ENCODE measurements at places on chromosomes 4 and X.
A peak's percentile ranks its signal among the peaks of the same experiment; 100 is the strongest.

DNA sequence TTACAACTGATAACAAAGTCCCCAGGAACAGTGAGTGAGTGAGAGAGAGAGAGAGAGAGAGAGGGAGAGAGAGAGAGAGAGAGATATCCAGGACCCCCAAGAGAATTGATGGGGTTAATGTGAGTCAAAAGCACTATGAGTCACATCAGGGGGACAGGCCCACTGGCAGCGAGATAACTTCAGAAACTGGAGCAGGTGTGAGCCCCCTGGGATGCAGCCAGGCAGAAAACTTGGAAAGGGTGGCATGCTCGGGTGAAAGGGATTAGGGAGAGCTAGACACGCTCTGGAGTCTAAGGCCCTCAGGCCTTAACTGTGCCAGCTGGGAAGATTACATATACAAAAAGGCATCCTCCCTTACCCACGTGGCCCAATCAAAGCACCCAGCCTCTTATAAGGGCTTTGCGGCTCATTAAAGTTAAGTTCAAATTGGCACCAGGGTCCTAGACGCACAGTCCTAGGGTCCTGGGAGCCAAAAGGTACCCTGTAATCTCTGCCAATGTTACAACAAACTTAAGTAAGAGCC, 841 bp downstream of the ACOT9 start:
- DNase-seq: peak; percentile 76

- DNase-seq: no peak
These were observed 5.0 kb downstream of the GRK4 start for GRCh38 chr4:2968381-2968780.

GRCh38 chrX:40683245-40683644, 35.9 kb upstream of the CXorf38 start:
- no peak for DNase-seq

DNA sequence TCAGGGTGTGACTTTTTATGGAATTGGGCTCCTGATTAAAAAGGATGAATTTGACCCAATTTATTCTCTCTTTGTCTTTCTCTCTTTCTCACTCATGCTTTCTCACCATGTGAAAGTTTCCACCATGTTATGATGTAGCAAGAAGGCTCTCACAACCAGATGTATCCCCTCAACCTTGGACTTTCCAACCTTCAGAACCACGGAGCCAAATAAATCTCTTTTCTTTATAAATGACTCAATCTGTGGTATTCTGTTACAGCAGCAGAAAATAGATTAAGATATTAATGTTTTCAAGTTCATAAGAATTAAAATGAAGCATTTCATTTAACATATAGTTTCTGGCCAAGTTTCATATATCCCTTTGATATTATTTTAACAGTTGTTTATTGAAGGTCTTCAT, 698.5 kb downstream of the TRAM1L1 start:
- no peak for DNase-seq

- DNase-seq: no peak
These were observed 349.7 kb upstream of the NOCT start for GRCh38 chr4:138665851-138666250.

DNA sequence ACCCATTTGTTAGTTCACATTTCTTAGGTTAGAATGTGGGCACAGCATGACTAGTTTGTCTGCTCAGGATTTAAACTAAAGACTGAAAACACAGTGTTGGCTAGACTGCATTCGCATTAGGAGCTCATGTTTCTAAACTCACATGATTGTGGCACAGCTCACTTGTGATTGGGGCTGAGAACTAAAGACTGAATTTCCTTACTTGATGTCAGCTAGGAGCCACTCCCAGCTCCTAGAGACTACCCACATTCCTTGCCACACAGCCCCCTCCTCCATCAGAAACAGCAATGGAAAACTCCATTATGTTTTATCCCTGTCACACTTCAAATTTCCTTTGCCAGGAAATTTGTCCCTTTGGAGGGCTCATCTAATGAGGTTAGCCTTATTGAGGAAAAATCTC, 170.2 kb upstream of the NUDT6 start:
- DNase-seq: no peak

DNA sequence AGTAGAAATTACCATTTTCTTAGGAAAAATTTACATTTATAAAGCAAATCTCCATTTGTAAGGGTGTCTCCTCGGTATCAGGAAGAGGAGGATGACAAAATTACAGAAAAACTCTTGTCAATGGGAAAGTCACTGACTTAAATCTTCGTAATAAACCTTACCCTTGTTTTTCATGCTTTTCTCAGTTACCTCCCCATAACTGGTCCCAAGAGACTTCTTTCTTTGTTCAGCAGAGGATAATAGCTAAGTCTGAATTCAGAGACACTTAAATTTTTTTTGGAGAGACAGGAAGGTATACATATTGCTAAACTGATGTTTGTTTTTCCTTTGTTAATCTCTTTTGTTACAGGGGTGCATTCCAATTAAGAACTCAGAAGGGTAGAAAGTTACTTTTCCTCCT, 125.5 kb upstream of the JADE1 start:
- no peak for DNase-seq

GRCh38 chr4:87117051-87117731, 103.2 kb downstream of the KLHL8 start:
- DNase-seq: no peak

DNA sequence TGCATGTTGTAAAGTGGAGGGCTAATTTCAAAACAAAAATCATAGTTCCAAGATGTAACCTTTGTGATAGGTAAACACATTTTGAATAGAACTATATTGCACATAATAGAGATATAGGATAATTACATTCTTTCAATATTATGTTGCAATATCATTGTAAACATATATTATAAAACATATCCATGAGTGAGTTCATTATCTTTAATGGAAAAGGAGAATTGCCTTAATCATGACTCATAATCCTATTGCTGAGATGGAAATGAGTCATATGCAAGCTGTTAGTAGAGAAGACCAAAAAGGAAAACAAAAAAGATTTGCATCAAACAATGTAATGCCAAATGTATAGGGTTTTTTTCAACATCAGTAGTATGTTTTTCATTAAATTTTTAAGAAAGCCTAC, 73.7 kb upstream of the WDR44 start:
- DNase-seq: no peak

DNA sequence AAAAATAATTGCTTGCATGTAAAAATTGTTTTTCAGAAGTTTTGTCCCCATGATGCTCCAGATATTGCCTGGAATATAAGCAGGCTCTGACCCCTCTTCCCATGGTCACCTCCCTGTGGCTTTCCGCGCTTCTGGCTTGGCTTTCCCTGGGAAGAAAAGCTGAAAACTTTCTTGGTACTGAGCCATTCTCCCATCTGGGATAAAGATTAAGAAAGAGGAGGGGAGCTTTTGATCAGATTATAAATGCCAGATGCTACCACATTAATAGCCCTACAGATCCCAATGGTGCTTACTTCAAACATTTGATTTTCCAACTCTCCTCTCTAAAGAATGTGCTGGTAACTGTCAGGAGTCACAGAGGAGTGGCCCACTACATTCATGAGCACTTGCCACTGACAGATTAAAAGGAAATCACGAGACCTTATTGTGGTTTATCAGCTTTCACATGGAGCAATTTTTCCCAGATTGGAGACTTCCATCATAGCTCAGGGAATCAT, 54.4 kb upstream of the GAB1 start:
- DNase-seq: no peak

- DNase-seq: no peak
These were observed 68.3 kb upstream of the PGM2 start for GRCh38 chr4:37758226-37758625.

GRCh38 chr4:184310171-184310567, 92.5 kb upstream of the ENPP6 start:
- peak; percentile 78 for DNase-seq

DNA sequence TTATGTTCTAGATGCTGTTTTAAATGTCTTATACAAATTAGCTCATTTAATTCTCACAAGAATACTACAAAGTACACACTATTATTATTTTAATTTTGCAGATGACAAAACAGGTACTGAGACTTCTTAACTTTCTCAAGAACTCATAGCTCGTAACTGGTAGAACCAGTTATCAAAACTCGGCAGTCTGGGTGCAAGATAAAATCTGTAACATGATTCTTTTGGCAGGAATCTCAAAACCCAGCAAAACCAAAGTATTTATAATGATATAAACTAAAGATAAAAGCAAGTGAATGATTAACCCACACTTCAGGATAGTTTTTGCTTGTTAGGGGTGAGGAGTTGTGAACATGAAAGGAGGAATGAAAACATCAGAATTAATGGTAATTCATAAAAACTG, 27.6 kb downstream of the CLNK start:
- DNase-seq: no peak

Measured in activated CD4-positive, alpha-beta T cell treated with anti-CD3 and anti-CD28 coated beads, Interleukin-2, amount 10 ng/mL, durations not matched to agents 24 days and 14 days (primary cell).